ENCODE measurements at places on chromosomes 3 and 15. TPM values are rescaled to one million over a fixed set of nuclear protein-coding genes. Genes with fewer than 3 reads are reported as not detected.

The ZDHHC19 gene
- 11.4 TPM for total RNA-seq

The VIPR1 gene
- total RNA-seq = 24.4 TPM

The UBL7 gene
- 71.9 TPM for total RNA-seq

The TPRA1 gene
- 57.1 TPM for total RNA-seq

The LMLN gene
- total RNA-seq = 6.2 TPM

DNA sequence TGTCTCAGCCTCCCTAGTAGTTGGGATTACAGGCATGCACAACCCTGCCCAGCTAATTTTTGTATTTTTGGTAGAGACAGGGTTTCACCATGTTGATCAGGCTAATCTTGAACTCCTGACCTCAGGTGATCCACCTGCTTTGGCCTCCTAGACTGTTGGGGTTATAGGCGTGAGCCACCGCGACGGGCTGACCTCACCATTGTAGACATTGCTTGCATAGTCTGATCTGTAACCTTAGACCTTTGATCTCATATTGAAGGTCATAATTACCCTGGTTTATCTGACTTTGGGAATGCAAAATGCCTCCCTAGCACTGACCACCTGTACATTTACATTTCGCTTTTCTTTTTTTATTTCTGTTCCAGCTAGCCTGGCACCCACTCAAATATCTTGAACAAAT is 31.2 kb downstream of the ADGRG7 start:
- H3K36me3 ChIP-seq = no peaks in the 10 kb centered on the region
- DNase-seq = no peak
- no peak overlapping the region for H3K27ac ChIP-seq
- no peak overlapping the region for H3K4me3 ChIP-seq

DNA sequence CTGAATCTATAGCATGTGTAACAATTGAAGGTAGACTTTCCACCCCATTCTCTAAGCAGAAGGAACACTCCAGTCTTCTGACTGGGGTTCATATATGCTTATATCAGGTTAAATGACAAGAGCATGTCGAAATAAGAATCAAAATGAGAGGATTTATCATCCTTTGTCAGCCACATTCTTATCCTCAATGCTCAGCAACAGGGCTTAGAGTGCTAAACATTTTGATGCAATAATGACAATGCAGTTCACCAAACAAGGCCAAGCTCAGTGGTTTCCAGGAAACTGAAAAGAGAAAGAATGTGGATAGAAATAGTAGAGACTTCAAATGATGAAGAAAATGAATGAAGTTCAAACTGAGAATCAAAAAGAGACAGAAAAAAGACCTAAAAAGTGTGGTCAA is 78.0 kb downstream of the FSIP1 start:
- DNase-seq = no peak
- H3K36me3 ChIP-seq = no peaks in the 10 kb centered on the region
- H3K4me1 ChIP-seq = no peaks in the 10 kb centered on the region
- H3K27ac ChIP-seq = no peak overlapping the region
- H3K4me3 ChIP-seq = no peak overlapping the region

- no peak overlapping the region for H3K27ac ChIP-seq
- DNase-seq = no peak
- no peaks in the 10 kb centered on the region for H3K36me3 ChIP-seq
- H3K27me3 ChIP-seq = no peaks in the 10 kb centered on the region
- H3K4me3 ChIP-seq = no peak overlapping the region
These were observed 23.9 kb upstream of the GRIP2 start for GRCh38 chr3:14563946-14564539.

- no peaks in the 10 kb centered on the region for H3K27me3 ChIP-seq
- H3K4me1 ChIP-seq = no peaks in the 10 kb centered on the region
- no peak overlapping the region for H3K27ac ChIP-seq
- no peaks in the 10 kb centered on the region for H3K36me3 ChIP-seq
- no peak overlapping the region for H3K4me3 ChIP-seq
- DNase-seq = no peak
These were observed 12.6 kb upstream of the NPAP1 start for GRCh38 chr15:24662991-24663390.

DNA sequence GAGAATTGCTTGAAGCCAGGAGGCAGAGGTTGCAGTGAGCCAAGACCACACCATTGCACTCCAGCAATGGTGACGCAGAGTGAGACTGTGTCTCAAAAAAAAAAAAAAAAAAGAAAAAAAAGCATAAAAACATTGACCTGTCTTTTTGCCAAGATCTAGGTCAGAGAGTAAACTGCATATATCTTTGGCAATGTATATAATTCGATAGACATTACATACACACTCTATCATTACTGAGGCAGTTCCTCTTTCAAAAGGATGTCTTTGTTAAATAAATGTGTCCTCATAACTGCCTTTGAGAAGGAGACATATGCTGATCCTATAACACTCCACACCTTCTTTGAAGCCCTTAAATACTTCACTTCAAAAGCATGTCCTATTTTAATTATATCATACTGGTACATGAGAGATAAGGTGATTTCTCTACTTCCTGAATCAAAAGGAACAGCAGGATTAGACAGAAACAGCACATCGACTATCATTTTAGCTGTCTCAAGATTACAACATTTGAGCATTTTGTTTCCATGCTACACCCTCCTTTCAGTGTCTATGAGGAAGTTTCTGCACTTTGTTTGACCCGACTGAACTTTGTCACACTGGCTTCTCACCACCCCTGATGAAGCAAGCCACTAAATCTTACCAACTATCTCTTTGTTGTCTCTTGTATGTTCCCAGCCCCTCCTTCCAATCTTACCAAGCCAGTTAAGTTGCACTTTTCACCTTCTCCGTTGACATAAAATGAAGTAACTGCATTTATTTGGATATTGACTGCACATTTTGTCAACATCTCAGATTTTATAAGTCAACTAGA is 335.8 kb downstream of the MECOM start:
- no peak for DNase-seq
- no peaks in the 10 kb centered on the region for H3K36me3 ChIP-seq
- no peak overlapping the region for H3K4me3 ChIP-seq
- H3K4me1 ChIP-seq = no peaks in the 10 kb centered on the region

DNA sequence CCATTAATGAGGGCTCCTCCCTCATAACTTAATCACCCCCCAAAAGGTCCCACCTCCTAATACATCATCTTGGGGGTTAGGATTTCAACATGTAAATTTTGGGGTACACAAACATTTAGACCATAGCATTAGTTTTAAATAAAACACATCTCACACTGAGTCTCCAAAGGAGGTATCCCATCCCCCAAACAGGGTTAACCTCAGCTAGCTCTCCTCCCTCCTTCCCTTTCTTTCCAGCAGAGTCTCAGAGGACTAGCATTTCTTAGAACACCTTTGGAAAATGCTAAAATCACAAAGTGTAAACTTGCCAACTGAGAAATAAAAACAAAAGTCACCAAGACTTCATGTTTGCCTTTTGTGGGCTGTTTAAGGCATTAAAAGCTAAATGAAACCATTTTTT is 51.2 kb upstream of the FOXB1 start:
- no peak overlapping the region for H3K4me3 ChIP-seq
- no peak overlapping the region for H3K27ac ChIP-seq
- H3K27me3 ChIP-seq = no peaks in the 10 kb centered on the region
- no peak for DNase-seq
- H3K36me3 ChIP-seq = no peaks in the 10 kb centered on the region

DNA sequence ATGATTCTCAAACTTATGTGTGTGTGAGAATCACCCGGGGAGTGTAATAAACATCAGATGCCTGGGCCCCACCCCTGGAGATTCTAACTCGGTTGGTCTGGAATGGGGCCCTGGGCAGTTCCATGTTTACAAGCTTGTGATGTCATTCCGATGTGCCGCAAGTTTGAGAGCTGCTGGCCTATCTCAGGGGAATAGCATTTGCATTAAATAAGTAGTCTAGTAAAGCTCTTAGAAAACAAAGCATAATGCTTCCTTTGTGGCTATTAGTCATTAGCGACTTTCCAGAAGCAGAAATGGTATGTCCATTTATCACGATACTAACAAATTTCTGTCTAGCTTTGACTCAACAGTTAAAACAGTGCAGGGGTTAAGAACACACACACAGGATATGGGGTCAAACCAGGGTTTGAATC is 20.9 kb downstream of the PGBD4 start:
- no peaks in the 10 kb centered on the region for H3K36me3 ChIP-seq
- H3K4me3 ChIP-seq = no peak overlapping the region
- H3K27me3 ChIP-seq = no peaks in the 10 kb centered on the region
- H3K4me1 ChIP-seq = no peaks in the 10 kb centered on the region
- DNase-seq = no peak
